ENCODE measurements at places on chromosomes 12 and 14.

DNA sequence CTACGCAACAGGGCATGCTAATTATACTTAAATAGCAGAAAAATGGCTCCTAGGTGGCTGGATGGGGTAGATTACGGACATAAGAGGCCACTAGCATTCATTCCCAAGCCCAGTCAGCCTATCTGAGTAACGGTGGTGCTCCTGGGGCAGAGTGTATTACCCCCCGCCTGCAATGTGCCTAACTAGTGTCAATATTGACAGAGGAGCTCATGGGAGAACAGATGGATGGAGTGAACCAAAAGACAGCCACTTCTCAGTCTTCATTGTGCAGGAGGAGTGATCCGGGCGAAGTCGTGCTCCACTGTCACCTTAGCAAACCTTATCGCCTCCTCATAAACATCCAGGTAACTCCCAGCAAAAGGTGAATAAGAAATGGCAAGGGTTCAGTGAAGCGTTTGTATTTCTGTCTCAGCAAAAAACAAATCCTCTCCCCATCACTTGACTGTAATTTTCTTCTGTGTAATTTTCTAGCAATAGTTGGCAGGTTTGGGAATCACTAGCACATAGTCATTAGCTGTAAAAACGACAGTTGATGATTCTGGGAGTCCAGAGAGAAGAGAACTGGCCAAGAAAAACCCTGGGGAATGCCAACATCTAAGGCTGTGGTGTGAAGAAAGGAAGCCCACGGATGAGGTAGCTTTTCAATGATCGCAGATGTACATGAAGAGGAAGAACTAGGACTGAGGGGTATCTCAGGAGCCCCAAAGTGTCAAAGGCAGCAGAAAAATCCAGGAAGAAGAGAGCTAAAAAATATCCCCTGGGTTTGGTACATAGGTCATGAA is 126.6 kb upstream of the BCL2L14 start:
- no peak for DNase-seq

GRCh38 chr12:67925077-67925476 is 64.2 kb upstream of the IFNG-AS1 start:
- no peak for DNase-seq

- no peak for DNase-seq
Observed at GRCh38 chr14:58817846-58818245, 180.1 kb downstream of the DACT1 start.

DNA sequence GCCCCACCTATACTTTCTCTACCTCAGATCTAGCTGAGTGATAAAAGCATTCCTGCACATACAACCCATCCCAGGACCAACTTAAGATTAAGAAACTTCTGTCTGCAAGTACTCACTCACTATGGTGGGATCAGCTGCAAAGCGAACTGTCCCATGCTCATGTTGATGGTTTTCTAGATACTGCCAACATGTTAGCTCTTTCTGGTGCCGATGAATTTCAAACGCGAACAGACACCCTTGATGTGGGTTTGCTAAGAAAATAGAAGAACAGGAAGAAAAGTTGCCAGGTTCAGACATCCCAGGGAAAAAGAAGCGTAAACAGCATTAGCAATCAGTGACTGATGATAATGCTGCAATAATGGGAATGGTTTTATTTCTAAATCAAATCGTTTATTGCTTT is 1.5 kb upstream of the SLC39A2 start:
- DNase-seq = no peak

DNA sequence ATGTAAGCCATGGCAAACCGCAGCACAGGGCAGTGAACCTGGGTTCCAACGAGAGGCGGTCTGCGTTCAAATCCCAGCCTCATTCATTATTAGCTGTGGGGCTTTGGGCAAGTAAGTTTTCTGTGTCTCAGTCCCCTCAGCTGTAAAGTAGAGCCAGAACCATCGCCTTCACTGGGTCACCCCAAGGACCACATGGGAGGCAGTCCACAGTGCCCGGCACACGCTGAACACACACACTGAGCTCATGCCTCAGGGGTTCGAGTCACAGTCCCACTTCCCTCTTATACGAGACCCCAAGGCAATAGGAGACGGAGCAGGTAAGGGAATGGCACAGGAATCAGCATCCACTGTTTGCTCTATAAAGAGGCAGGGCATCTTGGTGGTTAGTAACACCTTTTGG is 19.1 kb downstream of the LRTM2 start:
- no peak for DNase-seq

- no peak for DNase-seq
Observed at GRCh38 chr14:21264025-21264801, 5.0 kb downstream of the HNRNPC start.

DNA sequence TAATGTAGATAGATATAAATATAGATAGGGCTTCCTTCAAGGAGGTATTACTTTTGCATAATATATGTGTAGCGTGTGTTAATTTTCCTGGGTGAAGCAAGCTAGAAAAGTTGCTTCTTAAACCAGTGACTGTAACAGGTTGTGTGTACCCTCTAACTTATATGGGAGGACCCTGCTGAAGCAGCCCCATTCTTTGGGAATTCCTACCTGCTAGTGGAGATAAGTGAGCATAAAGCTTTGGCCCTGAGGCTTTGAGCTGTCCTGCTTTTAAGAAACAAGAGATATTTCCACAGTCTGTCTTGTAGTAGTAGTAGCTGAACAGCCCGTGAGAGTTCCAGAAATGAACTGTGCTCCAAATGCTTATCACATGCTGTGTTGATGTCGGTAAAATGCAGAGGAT is 8.6 kb downstream of the RMST start:
- no peak for DNase-seq

- DNase-seq = no peak
Observed at GRCh38 chr12:92628476-92628875, 74.3 kb upstream of the PLEKHG7 start.

DNA sequence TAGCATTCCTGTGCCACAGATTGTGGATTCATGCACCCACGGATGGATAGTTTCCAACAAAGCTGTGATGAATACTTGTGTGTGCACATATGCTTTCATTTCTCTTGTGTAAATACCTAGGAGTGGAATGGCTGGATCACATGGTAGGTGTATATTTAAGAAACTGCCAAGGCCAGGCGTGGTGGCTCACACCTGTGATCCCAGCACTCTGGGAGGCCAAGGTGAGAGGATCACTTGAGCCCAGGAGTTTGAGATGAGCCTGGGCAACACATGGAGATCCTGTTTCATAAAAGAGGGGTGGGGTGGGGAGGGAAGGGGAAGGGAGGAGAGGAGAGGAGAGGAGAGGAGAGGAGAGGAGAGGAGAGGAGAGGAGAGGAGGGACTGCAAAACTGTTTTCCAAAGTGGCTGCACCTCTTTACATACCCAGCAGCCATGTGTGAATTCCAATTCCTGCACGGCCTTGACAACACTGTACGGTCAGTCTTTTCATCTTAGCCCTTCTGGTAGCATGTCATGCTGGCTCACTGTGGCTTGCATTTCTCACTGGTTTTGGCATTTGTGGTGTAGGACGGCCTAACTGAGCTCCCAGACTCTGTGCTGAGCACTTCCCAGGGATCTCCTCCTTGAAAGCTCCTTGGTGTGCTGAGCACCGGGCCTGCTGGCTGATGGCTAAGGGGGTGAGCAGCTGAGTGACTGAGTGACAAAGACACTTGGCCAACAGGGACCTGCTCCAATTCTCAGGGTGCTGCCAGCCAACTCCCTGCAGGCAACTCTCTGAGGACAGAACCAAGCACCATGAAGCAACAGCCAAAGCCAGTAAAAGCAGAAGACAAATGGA is 27.9 kb downstream of the SYNE3 start:
- DNase-seq = no peak

- no peak for DNase-seq
Observed at GRCh38 chr12:102533483-102534215, 53.3 kb upstream of the IGF1 start.

DNA sequence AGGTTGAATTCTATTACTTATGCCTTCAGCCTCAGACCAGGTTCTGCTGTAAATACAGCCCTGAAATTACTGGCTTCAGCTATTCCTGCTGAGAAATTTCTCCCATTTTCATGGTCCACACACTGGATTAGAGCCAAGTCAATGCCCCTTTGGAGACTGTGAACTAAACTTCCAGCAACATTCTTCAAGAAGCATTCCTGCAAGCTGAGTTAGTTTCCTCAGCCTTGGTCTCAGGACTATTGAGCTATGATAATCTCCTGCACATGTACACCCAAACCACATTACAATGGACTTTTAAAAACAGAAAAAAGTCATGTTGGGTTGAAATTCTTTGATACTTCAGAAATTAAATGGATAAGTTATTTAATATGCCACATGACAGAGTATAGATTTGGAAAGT is 58.0 kb upstream of the AVPR1A start:
- no peak for DNase-seq

- no peak for DNase-seq
Observed at GRCh38 chr14:22469538-22470303, 119.3 kb downstream of the DAD1 start.

GRCh38 chr12:52078276-52078675 is 1.2 kb upstream of the SMIM41 start:
- no peak for DNase-seq

DNA sequence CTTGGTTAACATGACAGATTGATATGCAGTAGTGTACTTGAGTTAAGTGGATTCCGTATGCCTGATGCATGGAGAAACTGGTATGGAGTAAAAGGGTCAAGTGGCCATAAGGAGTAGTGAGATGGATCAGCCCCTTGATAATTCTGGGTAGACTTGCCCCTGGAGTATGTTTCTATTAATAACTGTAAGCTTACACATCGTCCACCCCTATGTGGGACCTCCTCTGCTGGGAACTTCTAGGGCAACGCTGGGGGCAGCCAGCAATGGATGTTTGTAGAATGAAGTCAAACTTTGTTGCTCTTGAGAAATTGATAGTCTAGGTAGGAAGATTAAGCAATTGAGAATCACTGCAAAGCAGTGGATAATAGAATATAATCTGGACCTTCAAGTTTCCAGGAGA is 3.5 kb downstream of the C12orf75 start:
- DNase-seq = no peak

GRCh38 chr14:100155756-100156616 is 3.5 kb downstream of the DEGS2 start:
- DNase-seq = no peak

DNA sequence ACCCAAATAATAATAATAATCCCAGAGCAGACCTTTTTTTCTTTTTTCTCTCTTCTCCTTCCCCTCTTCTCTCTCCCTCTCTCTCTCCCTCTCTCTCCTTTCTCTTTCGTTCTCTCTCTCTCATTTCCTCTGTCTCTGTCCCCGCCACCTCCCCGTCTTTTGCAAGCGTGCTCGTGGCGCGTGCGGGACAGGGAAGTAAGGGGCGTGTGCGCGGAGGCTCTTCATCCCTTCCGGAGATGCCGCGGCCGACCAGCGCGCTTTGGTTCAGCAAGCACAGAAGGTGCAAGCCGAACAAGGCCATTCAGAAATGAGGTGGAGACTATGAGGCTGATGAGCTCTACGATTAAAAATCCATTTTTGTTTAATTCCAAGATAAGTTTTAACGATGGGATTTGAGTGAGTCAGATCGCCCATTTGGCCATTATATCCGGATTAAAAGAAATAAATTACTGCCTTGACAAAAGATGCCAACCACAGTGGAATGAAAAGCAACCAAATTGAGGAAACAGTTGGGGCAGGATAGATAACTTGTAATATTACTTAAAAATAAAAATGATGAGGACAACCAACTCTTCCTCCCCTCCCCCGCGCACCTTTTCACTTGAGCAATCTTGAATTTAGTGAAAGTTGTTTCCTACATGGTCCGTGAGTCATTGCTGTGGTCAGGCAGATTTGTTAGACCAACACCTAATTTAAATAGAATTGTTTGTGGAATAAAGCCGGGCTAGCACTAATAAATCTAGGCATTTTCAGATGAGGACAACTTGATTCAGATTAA is 1.2 kb upstream of the AMIGO2 start:
- DNase-seq = no peak

DNA sequence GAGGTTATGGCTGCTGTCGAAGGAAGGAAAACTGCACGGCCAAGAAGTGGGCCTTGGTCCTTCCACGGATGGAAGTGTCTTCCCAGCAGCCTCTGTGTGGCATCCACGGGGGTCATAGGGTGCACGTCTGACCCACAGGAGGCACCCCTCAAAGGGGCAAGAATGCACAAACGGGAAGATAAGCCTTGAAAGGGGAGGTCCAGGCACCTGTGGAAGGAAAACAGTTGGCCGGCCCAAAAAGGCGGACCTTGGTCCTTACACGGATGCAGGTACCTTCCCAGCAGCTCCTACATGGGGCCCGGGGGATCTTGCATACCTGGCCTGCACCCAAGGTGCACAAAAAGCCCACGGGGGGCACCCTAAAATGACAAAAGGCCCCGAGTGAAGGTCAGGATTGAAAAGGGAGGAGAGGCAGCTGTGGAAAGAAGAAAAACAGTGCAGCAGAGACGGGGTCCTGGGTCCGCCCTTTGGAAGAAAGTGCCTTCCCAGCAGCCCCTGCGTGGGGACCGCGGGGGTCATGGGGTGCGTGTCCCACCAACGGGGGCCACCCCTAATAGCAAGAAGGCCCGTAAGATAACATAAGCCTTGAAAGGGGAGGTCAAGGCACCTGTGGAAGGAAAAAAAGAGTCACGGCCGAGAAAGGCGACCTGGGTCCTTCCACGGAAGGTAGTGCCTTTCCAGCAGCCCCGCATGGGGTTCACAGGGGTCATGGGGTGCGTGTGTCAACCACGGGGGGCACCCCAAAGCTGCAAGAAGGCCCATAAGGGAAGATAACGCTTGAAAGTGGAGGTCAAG is 276.1 kb downstream of the ALG10 start:
- no peak for DNase-seq

GRCh38 chr14:102883554-102883953 is 38.9 kb upstream of the AMN start:
- no peak for DNase-seq

- no peak for DNase-seq
Observed at GRCh38 chr14:55125403-55125802, 3.6 kb upstream of the LGALS3 start.

GRCh38 chr12:20040831-20041230 is 327.5 kb upstream of the PDE3A start:
- DNase-seq = no peak

GRCh38 chr14:77470224-77470870 is 12.5 kb downstream of the AHSA1 start:
- no peak for DNase-seq

DNA sequence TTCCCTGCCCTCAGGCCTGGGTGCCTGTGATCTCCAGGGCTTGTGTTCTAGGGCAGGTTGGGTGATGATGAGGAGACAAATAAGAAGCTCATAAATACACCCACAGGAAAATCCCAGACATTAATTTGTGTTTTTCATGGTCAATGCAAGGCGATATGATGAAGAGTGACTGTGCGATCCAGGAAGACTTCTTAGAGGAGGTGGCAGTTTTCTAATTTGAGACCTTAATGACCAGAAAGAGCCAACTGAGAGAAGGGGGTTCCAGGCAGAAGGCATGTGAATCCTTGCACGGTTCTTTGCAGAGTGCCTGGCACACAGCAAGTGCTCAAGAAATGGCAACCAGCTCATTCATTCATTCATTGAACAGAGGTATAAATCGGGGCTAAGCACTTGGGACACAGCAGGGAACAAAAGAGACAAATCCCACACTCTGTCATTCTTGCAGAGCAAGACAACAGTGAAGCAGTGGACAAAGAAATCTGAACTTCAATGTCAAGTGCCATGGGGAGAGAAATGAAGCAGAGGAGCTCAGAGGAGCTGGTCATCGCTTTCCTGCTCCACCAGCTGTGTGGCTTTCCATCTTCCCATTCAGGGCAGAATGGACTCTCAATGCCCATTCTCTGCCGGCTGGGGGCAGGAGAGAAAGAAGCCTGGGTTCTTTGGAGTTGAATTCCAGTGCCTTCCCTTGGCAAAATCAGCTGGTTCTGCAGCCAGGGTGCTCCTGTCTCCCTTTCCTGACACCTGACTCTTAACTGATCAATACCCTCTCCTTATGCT is 128.3 kb downstream of the AACS start:
- DNase-seq = no peak

GRCh38 chr12:93803424-93803807 is 126.2 kb downstream of the CRADD start:
- DNase-seq = no peak

- no peak for DNase-seq
Observed at GRCh38 chr14:92122351-92122677, 545 bp downstream of the CPSF2 start.
